ENCODE measurements at places on chromosomes 2 and 18.

DNA sequence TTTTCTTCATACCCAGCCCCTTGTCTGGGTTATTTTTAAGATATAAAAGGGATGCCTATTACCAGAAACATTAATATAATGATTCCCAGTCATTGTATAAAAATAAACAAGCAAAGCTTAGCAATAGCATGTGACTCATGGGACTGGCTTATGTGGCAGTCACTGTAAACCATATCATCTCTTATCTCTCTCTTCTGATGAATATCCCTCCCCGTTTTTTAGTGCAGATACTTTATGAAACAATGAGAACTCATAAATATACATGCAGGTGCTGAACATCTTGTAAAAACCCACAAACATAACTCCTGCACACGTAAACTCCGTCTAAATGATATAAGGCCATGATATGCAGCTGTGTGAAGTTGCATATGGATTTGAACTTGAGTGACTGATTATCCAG is 154.9 kb downstream of the MGAT5 start:
- no peak for DNase-seq

GRCh38 chr18:68060871-68061270 is 544.4 kb upstream of the DSEL start:
- DNase-seq = no peak

- DNase-seq = no peak
These were observed 55.2 kb downstream of the SNORC start for GRCh38 chr2:232925153-232925820.

DNA sequence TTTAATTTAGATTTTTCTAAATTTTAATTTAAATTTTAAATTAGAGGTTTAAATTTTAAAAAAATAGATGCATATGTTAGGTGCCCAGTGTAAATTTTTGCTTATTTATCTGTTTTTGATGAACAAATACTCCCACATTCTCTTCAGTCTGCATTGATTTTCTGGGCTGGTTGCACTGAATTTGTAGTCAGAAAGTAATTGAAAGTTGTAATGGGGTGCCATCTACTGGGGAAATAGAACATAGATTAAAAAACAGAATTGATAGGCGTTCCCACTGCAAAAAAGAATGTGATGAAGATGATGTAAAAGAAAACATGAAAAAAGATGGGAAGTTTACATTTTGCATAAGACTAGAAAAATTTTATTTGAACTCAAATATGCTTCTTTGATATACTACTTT is 51.7 kb upstream of the CCDC85A start:
- DNase-seq = no peak

DNA sequence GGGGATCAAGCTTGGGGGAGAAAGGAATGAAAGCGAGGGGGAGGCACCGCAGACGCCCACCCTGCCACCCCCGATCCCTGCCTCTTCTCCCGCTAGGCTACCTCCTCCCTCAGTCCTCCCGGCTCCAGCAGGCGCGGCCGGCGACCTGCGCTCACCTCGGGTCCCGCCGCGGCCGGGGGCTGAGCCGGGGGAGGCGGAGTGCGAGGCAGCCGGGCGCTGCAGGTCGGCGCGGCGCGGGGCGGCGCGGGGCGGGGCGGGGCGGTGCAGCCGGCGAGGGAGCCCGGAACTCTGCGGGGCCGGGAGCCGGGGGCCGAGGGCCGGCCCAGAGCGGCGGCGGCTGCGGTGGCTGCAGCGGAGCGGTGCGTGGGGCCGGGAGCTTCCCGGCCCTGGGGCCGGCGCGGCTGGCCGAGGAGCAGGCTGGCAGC is 477 bp downstream of the ACVR1 start:
- peak; percentile 52 for DNase-seq

DNA sequence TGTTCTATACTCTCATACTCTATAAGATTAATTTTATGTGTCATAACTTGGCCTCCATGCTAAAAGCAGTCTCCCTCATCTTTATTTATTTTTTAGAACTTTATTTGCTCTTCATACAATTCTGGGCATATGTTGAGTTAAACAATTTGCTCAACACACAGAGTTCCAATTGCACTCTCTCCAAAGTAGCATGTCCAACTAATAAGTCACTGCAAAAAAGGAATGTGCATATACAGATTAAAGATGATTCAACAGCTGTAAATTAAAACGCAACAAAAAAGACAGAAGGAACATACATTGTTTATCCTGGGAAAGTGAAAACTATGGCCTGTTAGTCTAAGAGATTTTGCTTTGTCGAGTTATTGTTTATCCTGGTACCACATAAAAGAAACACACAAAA is 277.7 kb upstream of the ACVR2A start:
- no peak for DNase-seq

GRCh38 chr18:49623571-49623970 is 61.7 kb downstream of the LIPG start:
- DNase-seq = no peak

- DNase-seq = no peak
These were observed 117.2 kb downstream of the COL6A3 start for GRCh38 chr2:237296756-237297155.

GRCh38 chr2:98515250-98515991 is 70.8 kb downstream of the INPP4A start:
- DNase-seq = no peak

DNA sequence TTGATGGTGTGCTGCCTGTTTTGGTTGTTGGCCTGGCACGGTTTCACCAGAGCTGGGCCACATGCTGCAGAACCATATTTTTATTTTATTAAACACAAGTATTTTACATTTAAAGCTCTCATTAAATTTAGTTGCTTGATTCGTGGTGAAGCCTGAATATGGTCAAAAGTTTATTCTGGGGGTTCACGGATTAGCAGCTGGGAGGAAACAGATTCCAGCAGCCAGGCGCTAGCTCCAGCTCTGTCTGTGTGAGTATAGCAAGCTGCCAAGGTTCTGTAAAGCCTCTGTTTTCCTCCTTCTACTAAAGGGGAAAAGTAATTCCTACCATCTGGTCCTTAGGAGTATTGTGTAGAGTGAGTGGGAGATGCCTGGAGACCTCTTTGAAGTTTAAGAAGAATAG is 22.5 kb downstream of the GATA6 start:
- DNase-seq = no peak

GRCh38 chr2:190584980-190585661 is 50.6 kb upstream of the NEMP2 start:
- DNase-seq = no peak

- no peak for DNase-seq
These were observed 193.8 kb downstream of the GULP1 start for GRCh38 chr2:188485496-188485895.

GRCh38 chr18:44882163-44882868 is 201.6 kb downstream of the SETBP1 start:
- no peak for DNase-seq

DNA sequence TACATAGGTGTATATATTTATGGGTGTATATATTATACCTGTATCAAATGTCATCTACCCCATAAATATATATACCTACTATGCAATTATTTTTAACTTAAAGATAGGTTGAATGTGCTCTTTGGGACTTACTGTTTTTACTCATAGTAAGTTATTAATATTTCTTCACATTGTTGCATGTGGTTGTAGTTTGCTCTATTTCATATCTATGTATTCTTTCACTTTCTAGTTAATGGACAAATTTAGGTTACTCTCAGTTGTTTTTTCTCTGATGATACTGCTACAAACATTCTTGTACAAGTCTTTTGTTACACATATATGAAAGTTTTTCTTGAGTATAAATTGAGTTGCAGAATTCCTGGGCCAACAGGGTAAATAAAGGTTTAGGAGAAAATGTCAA is 601.8 kb upstream of the ID2 start:
- DNase-seq = no peak
